Kidney (tissue), 22 donors: ENCODE measurements at places on chromosomes 1 and 21. TPM values are rescaled to one million over a fixed set of nuclear protein-coding genes. Genes with fewer than 3 reads are reported as not detected.

FMO5 gene
- total RNA-seq, result 9.5 TPM

KRTAP19-3 gene
- total RNA-seq, result not detected

LMX1A gene
- total RNA-seq, result not detected

OR6N1 gene
- not detected for total RNA-seq

PSMB2 gene
- total RNA-seq, result 44.1 TPM
